ENCODE measurements at places on chromosomes 13 and 19.
A peak's percentile ranks its signal among the peaks of the same experiment; 100 is the strongest.

GRCh38 chr19:2186071-2186846, 22.5 kb downstream of the DOT1L start:
- DNase-seq: no peak

GRCh38 chr13:76683168-76683567, 203.0 kb downstream of the KCTD12 start:
- no peak for DNase-seq

DNA sequence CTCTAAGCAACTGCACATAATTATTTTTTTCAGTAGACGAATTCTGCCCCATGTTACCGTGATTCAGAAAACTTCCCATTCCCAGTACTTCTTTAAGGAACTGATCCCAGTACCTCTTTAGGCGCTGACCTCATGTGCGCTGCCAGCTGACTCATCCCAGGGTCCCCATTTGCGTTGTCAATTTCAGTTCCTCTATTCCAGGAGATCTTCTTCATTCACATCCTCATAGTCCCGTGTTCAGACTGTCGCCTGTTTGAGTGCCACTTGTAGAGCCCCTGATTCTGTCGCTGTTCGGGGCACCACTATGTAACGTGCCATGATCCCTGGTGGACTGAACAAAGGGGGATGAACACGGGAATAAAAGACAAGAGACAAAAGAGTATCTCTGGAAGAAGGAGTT, 16.4 kb downstream of the FPR3 start:
- no peak for DNase-seq

- no peak for DNase-seq
Observed at GRCh38 chr13:43698758-43699157, 88.0 kb downstream of the ENOX1 start.

DNA sequence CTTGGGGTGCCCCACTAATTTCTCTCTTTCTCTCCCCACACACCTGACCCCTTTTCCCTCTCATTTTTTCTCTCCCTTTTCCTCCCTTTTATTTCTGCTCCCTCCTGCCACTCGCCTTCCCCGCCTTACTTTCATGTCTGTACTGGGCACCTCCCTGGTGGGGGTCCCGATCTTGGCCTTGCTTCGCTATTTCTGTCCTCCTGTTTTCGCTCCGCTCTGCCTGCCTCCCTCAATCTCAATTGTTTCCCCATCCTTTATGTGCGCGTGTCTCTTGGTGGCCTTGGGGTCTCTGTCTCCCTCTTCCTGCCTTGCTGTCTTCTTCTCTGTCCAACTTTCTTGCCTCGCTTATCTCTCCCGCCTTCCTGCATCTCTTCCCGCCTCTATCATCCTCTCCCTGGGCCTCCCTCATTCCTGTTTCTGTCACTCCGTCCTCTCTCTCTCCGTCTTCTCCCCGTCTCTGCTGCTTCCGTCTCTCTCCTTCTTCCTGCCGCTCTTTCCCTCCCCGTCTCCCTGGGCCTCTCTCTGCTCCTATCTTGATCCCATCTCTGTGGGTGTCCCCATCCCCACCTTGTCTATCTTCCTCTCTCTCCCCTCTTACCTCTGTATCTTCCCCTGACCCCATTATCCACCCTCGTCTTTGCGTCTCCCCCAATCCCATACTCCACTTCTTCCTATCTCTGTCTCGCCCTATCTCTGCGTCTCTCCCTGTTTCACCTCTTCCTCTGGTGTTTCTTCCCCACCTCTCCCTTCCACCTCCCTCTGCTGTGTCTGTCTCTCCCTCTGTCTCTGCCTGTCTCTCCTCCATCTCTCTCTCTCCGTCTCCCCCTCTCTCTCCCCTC, 4.0 kb downstream of the GRIN2D start:
- DNase-seq: no peak

- no peak for DNase-seq
Observed at GRCh38 chr13:55553701-55554100, 1587.0 kb upstream of the PRR20A start.

DNA sequence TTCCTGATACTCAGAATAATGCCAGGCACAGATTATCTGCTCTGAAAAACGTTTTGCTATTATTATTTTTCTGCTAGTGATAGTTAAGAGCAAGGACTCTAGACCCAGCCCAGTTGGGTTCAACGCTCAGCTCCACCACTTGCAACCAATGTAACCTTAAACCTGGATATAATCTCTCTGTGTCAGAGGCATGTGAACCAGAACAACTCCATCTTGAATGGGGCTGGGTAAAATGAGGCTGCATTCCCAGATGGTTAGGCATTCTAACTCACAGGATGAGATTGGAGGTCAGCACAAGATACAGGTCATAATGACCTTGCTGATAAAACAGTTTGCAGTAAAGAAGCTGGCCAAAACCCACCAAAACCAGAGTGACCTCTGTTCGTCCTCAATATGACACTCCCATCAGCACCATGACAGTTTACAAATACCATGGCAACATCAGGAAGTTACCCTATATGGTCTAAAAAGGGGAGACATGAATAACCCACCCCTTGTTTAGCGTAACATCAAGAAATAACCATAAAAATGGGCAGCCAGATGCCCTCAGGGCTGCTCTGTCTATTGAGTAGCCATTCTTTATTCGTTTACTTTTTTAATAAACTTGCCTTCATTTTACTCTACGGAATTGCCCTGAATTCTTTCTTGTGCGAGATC, 13.6 kb downstream of the FAM187B start:
- no peak for DNase-seq

DNA sequence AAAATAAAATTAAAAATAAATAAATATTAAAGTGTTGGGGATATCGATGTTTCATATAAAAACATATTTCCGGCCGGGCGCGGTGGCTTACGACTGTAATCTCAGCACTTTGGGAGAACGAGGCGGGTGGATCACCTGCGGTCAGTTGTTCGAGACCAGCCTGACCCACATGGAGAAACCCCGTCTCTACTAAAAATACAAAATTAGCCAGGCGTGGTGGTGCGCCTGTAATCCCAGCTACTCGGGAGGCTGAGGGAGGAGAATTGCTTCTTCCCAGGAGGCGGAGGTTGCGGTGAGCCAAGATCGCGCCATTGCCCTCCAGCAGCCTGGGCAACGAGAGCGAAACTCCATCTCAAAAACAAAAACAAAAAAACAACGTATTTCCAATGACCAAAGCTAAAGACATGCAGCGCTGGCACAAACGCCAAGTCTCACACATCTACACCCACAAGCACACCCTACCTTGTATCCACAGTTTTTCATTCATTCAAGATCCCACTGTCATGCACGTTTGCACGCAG, 907 bp downstream of the ZNF569 start:
- DNase-seq: no peak

- DNase-seq: no peak
Observed at GRCh38 chr19:8221161-8221560, 12.0 kb downstream of the CERS4 start.

DNA sequence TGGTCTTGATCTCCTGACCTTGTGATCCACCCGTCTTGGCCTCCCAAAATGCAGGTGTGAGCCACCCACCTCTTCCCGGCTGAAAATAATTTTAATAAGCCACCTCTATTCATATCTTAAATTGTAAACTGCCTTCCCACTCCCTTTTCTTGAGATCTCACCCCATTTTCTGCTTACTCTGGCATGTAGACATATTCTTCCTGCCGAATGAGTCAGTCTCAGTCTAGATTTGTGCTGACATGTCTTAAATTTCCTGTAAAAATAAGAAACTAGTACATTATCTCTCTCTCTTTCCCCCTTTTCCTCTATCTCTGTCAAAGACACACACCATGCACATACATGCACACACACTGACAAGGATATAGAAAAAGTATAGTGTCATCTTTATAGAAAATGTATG, 60.9 kb downstream of the THSD1 start:
- peak; percentile 8 for DNase-seq

DNA sequence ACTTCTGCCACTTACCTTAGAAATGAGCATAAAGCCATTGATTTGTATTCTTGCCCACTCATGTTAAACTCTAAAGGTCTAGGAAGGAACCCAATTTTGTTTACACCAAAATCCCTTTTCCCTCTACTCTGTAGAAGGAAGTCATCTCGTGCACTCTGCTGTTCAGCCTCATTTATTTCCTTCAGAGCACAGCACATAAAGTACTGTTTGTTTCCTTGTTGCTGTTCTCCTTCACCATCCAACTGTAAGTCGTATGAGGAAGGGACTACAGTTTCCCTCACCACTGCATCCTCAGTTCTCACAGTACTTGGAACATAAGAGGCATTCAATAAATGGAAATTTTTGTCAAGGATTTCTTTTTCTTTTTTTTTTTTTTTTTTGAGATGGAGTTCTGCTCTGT, 24.6 kb downstream of the CDADC1 start:
- no peak for DNase-seq

DNA sequence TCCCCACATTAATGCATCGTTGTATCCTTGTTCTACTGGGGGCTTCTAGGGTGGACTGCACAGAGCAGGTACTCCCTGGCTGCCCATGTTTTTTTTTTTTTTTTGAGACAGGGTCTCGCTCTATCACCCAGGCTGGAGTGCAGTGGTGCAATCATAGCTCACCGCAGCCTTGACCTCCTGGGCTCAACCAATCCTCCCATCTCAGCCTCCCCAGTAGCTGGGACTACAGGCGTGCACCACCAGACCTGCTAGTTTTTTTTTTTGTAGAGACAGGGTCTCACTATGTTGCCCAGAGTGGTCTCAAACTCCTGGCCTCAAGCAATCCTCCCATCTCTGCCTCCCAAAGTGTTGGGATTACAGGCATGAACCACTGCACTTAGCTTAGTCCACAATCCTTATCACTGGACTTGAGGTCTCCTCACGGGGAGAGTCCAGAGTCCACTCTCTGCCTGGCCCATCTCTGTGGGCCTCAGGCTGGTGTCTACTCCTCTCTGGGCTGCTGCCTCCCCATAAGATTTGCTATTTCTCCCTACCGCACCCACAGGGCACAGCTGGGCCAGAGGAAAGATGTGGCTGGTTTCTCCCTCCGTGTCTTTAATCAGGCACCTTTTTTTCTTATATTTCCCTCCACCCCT, 50.4 kb upstream of the CYP4F8 start:
- DNase-seq: no peak

DNA sequence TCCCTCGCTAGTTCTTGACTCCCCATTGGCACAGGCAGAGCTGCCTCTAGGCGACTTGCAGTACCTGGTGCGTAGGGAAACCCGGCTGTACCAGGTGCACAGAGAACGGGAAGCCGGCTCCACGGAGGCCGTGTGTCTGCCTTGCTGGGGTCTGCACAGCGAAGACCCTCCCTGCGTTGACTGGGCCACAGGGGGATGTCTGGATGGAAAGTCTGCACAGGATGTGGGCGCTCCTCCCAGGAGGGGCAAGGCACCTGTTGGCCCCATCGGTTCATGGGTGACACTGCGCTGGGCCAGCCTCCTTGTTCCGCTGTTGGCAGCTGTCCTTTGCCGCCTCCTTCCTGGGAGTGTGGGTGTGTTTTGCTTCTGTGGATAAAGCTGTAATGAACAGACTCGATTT, 138.3 kb downstream of the TEX29 start:
- DNase-seq: no peak

DNA sequence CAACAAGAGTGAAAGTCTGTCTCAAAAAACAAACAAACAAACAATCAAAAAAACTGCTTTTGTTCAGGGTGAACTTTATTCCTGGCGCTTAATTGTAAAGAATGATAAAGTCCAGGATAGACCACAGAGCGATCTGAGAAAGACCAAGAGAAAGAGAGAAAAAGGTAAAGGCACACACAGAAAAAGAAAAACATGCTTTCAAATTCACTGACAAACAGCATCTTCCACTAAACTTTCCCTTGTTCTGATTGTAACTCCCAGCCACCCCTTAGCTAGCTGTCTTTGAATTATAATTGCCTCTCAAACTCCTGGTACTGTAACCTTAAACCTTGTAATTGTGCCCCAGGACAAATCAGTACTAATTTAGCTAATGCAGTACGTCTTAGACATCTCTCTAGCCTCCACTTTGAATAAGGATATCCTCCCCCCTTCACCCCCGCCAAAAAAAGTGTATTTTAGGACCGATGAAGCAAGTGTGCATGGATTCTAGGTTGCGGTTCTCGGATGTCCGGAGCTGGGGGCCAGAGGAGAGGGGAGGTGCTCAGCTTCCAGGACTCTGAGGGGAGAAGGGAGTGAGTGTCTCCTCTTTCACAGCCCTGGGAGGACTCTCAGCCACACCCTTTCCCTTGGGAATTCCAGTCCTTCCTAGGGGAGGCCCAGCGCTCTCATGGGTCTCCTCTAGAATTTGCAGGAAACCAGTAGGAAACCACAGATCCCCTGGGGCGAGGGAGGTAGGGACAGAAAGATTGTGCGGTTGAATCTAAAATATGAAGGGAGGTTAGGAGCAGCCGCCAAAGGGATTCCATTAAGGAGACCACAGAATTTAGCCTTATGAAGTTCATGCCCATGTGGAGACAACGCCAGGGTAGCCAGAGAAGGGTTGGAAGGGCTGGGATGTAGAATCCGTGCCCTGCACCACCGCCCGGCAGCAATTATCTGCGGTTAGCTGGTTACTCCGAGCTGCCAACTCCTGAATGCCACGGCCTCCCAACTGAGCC, 19.7 kb downstream of the ZNF536 start:
- no peak for DNase-seq

DNA sequence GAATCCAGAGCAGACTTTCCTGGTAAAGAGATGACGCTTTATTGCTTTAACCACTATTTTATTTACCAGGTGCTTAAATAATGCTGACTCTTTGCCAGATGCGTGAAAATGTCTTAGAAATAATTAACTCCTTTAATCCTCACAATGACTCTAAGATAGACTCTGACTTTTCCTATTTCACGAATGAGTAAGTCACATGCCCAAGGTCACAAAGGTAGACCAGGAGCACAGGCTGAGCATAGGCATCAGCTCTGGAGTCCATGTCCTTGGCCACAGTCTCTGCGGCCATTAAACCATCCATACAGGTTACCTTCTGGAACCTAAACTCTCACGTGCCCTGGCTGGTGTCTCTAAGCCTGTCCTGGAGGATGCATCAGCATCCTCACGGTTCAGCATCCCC, 87.3 kb downstream of the ERCC5 start:
- DNase-seq: no peak

- no peak for DNase-seq
Observed at GRCh38 chr19:41308450-41309179, 1.4 kb upstream of the CCDC97 start.

DNA sequence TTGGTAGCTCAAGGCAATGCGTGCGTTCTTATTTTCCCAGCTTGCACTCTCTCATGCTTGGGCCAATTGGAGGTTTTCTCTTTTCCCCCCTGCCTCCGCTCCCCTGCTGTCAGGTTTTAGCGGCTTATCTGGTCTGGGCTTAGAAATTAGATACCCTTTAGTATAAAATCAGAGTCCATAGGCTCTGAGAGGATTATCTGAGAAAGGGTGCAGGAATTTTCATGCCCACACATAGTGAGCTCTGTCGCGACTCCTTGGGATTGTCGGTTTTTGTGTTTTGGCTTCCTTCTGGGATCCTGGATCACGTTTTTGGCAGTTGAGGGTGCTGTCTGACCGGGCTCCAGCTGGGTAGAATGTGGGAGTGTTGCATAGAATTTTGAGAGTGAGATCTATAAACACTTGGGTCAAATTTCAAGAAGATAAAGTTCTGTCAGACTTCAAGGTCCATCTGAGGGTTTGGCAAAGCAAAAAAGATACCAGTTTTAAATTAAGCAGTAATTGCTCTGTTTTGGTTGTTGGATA, 12.4 kb downstream of the CHAF1A start:
- no peak for DNase-seq

- no peak for DNase-seq
Observed at GRCh38 chr13:23505007-23505406, 65.2 kb upstream of the TNFRSF19 start.

GRCh38 chr19:41784312-41784711, 12.1 kb upstream of the CEACAM3 start:
- DNase-seq: no peak

GRCh38 chr19:16210168-16210567, 12.5 kb downstream of the AP1M1 start:
- DNase-seq: no peak

GRCh38 chr13:88136098-88136790, 465.1 kb downstream of the SLITRK5 start:
- DNase-seq: no peak
